Esophagus squamous epithelium (tissue), 5 donors: ENCODE measurements at places on chromosomes 3 and 15. TPM values are rescaled to one million over a fixed set of nuclear protein-coding genes. Genes with fewer than 3 reads are reported as not detected.
A peak's percentile ranks its signal among the peaks of the same experiment; 100 is the strongest.

- H3K36me3 ChIP-seq = no peaks in the 10 kb centered on the region
- DNase-seq = no peak
- no peak overlapping the region for H3K27ac ChIP-seq
Observed at GRCh38 chr3:197000211-197000610, 29.4 kb downstream of the MELTF start.

Gene GLDN
- total RNA-seq = 0.64 TPM

- no peak overlapping the region for H3K4me3 ChIP-seq
- no peak for DNase-seq
- no peaks in the 10 kb centered on the region for H3K36me3 ChIP-seq
Observed at GRCh38 chr15:48667701-48668100, 22.2 kb upstream of the FBN1 start.

GRCh38 chr15:48289628-48290027 lies 41.6 kb upstream of the DUT start:
- no peaks in the 10 kb centered on the region for H3K36me3 ChIP-seq
- H3K27me3 ChIP-seq = no peaks in the 10 kb centered on the region
- no peak overlapping the region for H3K4me3 ChIP-seq
- H3K4me1 ChIP-seq = peaks cover 4% of the 10 kb centered on the region
- H3K27ac ChIP-seq = no peak overlapping the region

Gene DUOXA2
- 13.6 TPM for total RNA-seq

- no peak overlapping the region for H3K27ac ChIP-seq
- no peak overlapping the region for H3K4me3 ChIP-seq
- no peaks in the 10 kb centered on the region for H3K4me1 ChIP-seq
Observed at GRCh38 chr15:22259881-22260421, 179.6 kb downstream of the OR4M2 start.

GRCh38 chr15:62026487-62027262 lies 33.6 kb downstream of the VPS13C start:
- peaks cover 14% of the 10 kb centered on the region for H3K36me3 ChIP-seq
- no peaks in the 10 kb centered on the region for H3K4me1 ChIP-seq
- no peak for DNase-seq
- no peaks in the 10 kb centered on the region for H3K27me3 ChIP-seq

Gene CYP1A1
- not detected for total RNA-seq

Gene CERS3
- 93.0 TPM for total RNA-seq

GRCh38 chr3:108437439-108437838 lies 73.0 kb downstream of the MYH15 start:
- no peaks in the 10 kb centered on the region for H3K4me1 ChIP-seq
- no peak for DNase-seq
- no peak overlapping the region for H3K27ac ChIP-seq
- H3K36me3 ChIP-seq = no peaks in the 10 kb centered on the region
- H3K27me3 ChIP-seq = no peaks in the 10 kb centered on the region

Gene DNASE1L3
- total RNA-seq = 12.1 TPM

Gene HDC
- total RNA-seq = not detected

DNA sequence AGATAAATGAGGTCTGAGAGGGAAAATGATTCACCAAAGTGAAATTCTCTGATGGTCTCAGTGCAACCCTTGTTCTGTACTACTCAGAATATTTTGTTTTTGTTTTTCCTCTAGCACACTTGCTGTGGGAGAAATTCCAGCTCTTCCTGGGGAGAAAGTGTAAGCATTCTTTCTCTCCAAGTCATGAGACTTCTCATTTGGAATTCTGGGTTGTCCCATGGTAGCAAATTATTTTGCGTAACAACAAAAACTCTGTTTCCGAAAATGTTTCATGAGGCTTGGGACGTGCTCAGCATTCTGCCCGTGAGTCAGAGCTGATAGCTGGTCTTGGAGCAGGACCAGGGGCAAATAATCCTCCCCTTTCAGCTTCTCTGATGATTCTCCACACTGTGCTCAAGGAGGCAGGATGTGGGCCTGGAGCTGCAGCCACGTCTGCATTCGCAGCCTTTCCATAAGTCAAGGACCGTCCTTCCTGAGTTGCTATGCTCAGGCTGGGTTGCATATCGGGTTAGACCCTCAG lies 70.3 kb downstream of the SENP2 start:
- peak overlapping the region; percentile 86 for H3K27ac ChIP-seq
- no peaks in the 10 kb centered on the region for H3K36me3 ChIP-seq
- DNase-seq = no peak
- H3K27me3 ChIP-seq = no peaks in the 10 kb centered on the region

GRCh38 chr15:99475754-99476412 lies 89.9 kb upstream of the MEF2A start:
- no peaks in the 10 kb centered on the region for H3K27me3 ChIP-seq
- peaks cover 50% of the 10 kb centered on the region for H3K4me1 ChIP-seq
- no peak for DNase-seq
- no peak overlapping the region for H3K4me3 ChIP-seq

Gene KBTBD13
- total RNA-seq = not detected

DNA sequence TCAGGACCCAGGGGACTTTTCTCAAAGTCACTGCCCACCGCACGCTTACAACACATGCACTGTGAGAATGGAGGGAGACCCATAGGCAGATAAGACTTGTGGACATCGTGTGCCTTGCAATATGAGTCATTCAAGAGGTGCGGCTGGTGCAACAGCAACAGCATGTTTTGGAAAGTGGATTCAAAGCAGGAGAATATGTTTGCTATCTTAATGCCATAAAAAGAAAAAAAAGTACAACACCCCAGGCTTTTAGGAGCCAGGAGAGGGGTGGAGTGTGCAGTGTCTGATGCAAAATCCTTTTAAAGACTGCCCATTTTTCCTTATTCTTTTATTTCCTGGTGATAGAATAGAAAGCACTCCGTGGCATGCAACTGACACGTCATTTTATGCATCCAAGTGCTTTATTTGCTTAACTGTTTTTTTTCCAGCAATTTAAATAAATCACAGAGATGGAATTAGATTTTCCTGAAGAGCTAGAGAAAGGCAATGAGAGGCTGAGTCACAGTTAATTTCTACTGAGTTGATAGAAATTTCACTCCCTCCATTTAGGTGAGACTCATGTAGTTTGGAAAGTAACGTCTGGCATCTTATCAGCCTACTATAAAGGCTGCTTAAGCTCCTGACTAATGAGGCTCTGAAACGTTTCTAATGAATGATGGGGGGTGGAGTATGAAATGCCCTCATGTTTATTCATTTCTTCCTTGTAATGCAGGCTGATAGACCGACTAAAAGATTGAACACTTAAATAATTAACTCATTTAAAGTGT lies 96.4 kb downstream of the NSUN3 start:
- no peaks in the 10 kb centered on the region for H3K27me3 ChIP-seq
- no peak for DNase-seq
- no peak overlapping the region for H3K27ac ChIP-seq
- peaks cover 10% of the 10 kb centered on the region for H3K4me1 ChIP-seq

Gene EPHA6
- total RNA-seq = 2.9 TPM

GRCh38 chr15:20358779-20359414 lies 182.7 kb downstream of the GOLGA6L6 start:
- H3K27ac ChIP-seq = no peak overlapping the region
- no peak overlapping the region for H3K4me3 ChIP-seq
- no peaks in the 10 kb centered on the region for H3K4me1 ChIP-seq
- no peaks in the 10 kb centered on the region for H3K27me3 ChIP-seq

Gene PLS1
- total RNA-seq = 27.8 TPM

DNA sequence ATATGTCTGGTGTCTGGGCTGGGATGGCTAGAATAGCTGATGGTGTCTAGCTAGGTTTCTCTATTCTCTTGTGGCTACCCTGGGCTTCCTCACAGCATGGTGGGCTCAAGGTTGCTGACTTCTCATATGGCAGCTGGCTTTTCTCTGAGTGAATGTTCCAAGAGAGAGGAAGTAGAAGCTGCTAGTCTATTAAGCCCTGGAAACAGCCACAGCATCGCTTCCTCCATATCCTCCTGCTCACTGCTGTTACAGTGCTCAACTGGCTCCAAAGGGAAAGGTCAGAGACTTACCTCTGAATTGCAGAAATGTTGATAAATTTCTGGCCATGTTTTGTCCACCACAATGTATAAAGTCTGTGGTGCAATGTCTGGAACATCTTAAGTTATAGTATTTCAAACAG lies 299.9 kb upstream of the ADAMTS9 start:
- H3K27ac ChIP-seq = no peak overlapping the region
- no peaks in the 10 kb centered on the region for H3K27me3 ChIP-seq
- DNase-seq = no peak
- H3K4me3 ChIP-seq = no peak overlapping the region
